NCI-H2171 treated with DMSO at 0.1 percent for 48 hours (cell line): ENCODE measurements at places on chromosomes 12 and 14.
A peak's percentile ranks its signal among the peaks of the same experiment; 100 is the strongest.

DNA sequence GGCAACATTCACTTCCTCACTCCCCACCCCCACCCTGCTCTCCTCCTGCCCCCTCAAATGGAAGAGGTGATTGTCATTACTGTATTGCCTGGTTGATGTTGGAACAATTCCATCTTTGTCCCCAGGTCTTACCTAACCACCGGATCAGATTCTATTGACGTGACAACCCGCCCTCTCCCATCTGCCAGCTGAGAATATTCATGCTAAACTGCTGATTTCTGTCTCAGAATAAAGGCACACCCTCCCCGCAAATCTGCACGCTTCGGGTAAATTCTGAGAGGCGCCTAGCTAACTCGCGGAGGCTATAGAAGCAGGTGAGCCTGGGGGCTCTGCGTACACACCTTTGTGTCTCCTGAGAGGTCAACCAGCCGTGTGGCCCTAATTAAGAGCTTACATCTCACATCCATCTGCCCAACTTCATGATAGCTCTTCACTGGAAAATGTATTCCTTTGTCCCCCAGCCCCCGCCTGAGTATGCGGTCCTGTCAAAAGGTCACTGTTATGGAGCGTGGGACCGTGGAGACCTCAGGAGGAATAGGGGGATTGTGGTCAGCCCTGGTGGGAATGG, 1054.3 kb downstream of the VRK1 start:
- peak; percentile 99 for DNase-seq

GRCh38 chr14:82067221-82067875, 533.7 kb upstream of the SEL1L start:
- DNase-seq: peak; percentile 82

- no peak for DNase-seq
Measured at GRCh38 chr14:67764496-67764895, 51.9 kb downstream of the ZFYVE26 start.

DNA sequence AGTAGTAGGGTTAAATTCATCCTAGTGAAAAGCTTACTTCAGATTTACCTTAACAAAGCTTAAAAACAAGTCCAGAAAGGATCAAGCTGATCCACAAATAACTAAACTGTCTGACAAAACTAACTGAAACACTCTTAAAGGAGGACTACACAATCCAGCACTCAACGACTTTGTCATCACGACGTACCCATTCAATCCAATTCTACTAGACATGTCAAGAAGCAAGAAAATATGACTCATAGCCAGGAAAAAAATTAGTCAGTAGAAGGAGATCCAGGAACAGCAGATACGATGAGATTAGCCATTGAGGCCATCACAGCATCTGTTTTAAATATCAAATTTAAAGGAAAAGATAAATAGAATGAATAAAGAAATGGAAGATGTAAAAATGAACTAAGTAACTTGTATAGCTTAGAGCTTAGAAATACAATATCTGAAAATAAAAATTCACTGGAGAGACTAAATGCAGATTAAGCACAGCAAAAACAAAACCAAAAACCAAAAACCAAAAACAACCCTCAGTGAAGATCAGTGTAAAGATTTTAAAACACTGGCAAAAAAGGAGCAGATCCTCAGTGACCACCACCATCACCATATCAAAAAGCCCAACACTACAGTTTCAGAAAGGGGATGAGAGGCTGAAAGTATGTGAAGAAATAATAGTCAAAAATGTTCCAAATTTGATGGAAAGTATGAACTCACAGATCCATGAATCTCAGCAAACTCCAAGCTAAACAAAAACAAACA, 95.0 kb upstream of the CCND2 start:
- no peak for DNase-seq

GRCh38 chr12:11998944-11999315, 71.8 kb upstream of the BCL2L14 start:
- no peak for DNase-seq

GRCh38 chr14:37167151-37168047, 5.0 kb downstream of the SLC25A21 start:
- no peak for DNase-seq

DNA sequence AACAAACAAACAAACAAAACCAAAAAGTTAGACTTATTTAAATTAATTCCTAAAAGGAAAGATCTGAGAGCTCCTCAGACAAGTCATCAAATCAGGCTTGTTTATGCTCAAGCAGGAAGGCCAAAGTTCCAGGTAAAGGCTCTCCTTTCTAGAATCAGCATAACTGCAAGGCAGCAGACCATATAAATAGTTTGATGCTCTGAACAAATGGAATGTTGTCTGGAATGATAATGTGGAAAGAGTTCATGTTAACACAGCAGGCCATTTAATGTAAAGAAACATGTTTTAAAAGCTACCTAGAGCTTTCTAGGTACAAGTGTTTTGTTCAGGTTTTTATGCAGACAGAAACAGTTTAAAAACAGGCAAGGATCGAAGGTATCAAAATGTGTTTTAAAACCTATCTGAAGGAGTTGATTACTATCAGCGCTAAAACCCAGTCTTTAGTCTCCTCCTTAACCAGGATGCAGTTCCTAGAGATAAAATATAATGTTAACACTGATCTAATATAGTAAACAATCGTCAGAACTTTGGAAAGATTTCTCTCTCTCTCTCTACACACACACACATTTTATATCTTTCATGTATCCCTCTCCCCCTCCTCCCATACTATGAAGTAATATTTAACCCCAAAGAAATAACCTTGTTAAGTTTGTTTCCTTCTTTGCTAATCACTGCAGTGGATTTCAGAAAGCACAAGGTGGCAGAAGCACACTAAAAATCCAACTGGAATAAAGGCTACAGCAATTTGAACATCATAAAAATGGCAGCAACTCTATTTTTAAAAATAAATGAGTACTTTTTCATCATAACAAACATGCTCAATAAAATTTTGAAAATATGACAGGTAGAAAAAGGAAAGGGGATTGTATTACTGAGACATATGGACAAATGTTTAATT, 135.5 kb downstream of the PAWR start:
- peak; percentile 48 for DNase-seq

DNA sequence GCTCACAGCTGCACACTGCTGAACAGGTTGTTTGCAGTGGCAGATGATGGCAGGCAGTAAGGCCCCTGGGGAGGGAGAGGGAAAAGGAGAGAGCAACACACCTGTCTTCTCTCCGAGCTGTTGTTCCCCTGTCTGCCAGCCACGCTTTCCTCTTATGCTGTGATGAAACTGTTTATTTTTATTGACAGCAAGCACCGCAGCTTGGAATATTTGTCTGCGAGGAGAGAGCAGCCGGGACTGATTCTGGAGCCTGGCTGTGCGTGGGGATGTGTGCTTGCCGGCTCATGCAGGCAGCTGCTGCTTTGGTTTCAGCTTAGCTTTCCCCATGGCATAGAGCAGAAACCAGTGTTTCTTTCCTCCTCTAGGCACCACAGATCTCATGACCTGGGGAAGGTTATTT, 58.7 kb upstream of the KCNA5 start:
- peak; percentile 5 for DNase-seq

DNA sequence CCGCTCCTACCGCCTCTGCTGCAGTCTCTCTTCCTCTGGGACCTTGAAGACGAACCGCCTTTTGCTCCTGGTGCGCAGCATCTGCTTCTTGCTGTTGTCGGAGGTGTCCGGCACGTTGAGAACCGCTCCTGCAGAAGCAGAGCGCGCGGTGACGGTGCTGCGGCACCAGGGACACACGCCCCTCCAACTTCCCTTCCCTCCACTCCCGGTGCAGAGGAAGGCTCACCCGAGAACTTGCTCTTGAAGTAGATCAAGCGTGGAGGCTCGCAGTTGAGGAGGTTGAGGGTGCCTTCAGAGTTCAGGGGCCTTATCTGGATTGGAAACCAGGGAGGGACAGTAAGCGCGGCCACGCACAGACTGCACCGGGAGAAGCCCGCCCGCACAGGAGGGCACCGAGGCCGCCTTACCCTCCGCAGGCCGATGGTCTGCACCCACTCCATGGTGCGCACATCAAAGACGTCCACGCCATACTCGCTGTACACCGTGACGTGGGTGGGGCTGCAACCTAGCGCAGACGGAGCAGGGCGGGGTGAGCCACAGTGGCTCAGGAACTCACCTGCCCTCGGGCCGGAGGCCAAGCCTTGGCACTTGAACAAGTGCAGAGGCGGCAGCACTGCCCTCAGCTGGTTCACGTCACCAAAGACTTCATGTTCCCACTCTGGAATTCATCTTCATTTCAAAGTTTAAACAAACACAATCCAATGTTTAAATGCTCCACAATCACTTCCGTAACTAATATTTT, 17.5 kb downstream of the AMN start:
- no peak for DNase-seq

GRCh38 chr14:59282378-59282765, 93.9 kb downstream of the DAAM1 start:
- DNase-seq: no peak

- DNase-seq: no peak
Measured at GRCh38 chr14:52061390-52061789, 7.5 kb downstream of the NID2 start.

DNA sequence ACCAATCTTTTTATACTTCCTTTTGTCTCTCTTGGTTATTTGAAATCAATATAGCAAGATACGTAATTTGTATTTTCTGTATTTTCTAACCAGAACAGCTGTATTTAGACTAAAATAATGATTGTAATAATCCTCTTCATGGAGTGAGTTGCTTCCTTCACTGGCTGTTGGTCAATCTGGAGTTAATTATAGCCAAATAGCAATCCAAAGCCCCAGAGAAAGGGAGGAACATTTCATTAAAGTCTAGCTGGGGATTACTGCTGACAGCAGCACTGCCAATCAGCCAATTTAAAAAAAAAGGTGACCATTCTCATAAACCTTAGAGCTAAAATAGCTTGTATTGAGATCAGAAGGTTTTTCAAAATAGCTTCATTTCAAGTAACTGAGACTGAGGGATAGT, 118.0 kb downstream of the TRHDE start:
- DNase-seq: no peak

DNA sequence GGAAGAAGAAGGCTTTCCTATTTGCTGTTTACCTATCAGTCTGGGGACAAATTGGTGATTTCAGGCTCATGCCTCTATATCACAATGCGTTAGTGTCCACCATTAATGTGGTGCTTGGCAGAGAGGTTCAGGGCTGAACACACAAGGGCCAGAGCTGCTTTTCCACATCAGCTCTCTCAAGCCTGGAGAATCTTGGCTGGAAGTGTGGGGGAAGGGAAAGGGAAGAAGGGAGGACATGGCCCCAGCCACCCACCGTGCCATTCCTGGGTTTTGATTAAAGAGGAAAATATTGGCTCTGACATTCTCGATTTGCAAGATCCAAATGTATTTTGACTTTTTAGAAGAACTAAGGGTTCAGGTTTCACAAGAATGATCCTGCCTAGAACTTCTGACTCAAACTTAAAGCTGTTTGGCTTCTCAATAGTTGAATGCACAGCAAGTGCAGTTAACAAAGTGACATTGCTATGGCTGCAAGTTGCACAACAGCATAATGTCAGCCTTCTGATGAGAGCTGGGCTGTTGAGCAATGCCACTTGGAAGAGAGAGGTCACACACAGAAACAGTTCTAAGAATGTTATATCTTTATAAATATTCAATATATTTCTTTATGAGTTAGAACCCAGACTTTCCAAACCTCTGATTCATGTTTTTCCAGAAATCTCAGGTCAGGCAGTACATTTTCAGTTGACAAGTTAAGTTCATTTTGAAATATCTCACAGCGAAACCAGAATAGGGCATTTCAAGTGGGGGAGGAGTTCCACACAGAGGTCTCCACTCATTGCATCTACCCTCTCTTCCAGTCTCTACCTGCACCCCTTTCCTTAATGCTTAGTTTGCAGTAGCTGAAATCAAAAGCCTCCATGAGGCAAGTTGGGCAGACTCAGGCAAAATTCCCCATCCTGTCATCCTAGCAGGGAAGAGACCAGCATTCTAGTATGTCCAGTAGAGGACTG, 25.3 kb downstream of the IGF1 start:
- DNase-seq: no peak

DNA sequence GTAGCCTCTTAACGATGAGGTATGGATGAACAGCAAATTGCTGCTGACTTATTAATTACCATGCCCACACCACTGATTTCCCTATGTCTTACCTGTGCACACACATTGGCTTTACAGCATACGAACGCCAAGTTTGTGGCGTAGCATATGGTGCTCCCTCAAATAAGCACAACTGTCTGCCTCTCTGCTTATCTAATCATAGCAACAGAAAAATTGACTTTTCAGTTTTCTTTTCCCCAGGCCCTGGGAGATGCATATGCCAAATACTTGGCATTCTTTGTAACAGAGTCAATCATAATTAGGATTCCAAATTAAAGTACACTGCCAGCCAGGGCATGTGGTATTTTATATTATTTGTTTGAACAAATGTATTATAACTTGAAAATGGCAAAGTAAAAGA, 625.5 kb downstream of the DIO2 start:
- DNase-seq: peak; percentile 80

DNA sequence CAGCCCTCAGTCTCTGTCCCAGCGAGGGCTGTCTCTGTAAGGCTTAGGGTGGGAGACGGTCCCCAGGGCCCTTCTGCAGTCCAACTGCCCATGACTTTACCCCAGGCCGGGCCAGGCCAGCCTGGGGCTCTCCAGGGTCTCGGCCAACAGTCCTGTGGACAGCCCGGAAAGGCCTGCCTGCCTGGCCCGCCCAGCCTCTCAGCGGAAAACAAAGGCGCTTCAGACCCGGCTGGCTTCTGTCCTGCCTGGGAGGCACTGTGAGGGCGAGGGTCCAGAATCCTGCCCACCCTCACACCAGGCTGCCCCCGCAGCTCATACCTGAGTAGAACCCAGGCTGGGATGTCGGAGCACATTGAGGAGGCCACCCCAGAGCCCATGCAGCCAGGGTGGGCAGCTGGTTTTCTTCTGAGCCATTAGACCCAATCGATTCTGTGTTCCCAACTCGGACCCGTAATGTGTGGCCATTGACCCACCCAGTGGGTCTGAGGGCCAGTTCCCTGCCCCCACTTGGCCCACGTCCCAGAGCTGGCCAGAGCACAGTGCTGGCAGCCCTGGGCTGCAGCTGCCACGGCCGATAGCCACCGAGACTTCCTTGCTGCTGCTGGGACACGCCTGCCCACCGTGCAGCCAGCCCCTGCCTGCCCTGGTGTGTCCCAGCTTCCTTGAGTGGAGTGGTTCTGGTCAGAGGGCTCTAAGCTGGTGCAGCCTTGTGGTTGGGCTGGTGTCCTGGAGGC, 1.6 kb downstream of the CRIP2 start:
- DNase-seq: no peak

- no peak for DNase-seq
Measured at GRCh38 chr12:23921099-23921856, 28.2 kb downstream of the SOX5 start.

GRCh38 chr14:74858022-74858421, 17.9 kb downstream of the PROX2 start:
- no peak for DNase-seq
